CD4-positive, alpha-beta T cell (primary cell): ENCODE measurements at places on chromosomes 12 and 14.

DNA sequence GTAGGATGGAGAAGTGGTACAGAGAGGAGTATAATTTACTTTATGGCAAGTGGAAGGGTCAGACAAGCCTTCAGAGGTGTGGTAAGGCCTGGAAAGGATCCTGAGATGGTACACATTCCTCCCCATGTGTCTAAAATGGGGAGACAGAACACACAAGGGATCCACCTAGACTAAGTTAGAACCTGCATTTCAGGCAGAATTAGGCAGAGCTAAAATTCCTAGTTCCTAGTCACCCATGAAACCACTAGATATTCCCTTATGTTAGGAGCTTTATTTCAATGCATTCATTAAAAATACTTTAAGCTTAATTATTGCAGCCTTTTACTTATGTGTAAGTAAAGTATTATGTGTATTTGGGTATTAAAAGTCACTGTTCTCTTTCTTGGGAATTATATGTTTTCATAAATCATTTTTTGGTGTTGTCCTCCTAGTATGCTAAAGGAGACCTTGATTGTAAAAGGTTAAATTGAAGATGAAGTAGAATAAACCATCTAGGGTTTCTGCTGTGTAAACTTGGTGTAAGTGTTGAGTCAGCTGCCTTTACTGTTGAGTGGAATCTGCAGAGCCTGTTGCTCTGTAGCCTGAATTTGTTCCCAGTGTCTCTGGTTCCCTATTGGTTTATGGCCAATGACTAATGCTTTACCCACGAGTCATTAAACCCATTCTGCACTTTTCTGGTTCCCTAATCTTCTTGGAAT lies 423.2 kb downstream of the ATP23 start:
- no peak for DNase-seq

- DNase-seq = no peak
Measured at GRCh38 chr12:115898670-115899069, 378.8 kb downstream of the MED13L start.

GRCh38 chr14:102909911-102910310 lies 12.6 kb upstream of the AMN start:
- DNase-seq = no peak

- DNase-seq = no peak
Measured at GRCh38 chr12:27338473-27338872, 5.8 kb downstream of the BMAL2 start.

- no peak for DNase-seq
Measured at GRCh38 chr14:28116716-28117115, 649.9 kb upstream of the FOXG1 start.

DNA sequence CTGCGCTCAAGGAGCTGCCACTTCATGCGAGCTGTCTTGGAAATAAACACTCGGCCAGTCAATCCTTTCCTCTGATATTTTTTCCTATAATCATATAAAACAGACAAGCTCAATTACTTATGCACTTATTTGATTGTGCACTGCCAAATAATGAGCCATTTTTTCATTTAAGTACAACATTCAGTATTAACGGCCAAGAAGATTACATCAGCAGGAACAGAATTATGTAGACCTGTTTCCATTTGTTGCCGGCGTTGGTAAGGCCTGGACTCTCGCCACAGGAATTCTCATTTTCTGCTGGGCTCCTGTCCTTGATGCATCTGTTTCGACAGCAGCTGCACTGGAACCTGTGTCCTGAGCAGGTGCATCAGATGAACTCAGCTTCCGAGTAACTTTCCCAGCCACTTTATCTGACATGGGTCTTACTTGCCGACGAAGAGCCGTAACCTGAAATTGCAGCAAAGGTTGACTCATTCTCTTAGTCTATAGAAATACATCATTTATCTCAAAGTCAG lies 110.2 kb downstream of the KIF21A start:
- DNase-seq = no peak
